ENCODE measurements at places on chromosomes 2 and 18.

GRCh38 chr2:151097128-151097527 lies 164.5 kb downstream of the RBM43 start:
- no peak for DNase-seq

GRCh38 chr18:74264303-74265020 lies 27.3 kb downstream of the CYB5A start:
- DNase-seq = no peak

DNA sequence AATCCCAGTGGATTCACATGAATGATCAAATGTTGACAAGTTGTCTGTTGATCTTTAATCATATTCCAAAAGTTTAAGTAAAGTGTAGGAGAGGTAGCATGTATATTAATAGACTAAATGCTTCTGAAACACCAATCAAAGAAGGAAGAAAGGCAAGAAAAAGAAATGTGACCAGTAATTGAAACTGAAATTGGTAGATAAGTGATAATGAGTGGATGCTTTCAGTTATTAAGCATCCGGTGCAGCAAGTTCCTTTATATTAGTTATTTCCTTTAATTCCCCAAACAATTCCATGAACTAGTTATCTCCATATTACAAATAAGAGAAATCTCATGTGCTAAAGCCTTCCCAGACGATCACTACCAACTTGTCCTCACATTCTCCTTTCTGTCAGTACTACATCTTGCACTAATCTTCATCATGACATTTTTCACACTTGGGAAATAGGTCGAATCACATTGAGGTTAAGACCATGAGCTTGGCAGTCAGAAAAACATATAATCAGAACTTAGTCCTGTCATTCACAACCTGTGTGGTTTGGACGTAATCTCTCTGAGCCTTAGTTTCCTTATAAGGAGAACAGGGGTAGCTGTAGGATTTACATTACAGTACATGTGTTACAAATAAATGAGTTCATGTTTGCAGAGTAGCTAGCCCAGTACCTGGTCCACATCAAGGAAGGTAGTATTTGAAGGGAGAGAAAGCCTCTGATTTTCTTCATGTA lies 182.1 kb downstream of the NOL4 start:
- DNase-seq = no peak

- DNase-seq = no peak
Measured at GRCh38 chr18:61602836-61603235, 269.6 kb downstream of the CDH20 start.

- peak; percentile 42 for DNase-seq
Measured at GRCh38 chr2:200741468-200742202, 70.1 kb upstream of the BZW1 start.

- no peak for DNase-seq
Measured at GRCh38 chr2:66575625-66576310, 140.8 kb downstream of the MEIS1 start.

DNA sequence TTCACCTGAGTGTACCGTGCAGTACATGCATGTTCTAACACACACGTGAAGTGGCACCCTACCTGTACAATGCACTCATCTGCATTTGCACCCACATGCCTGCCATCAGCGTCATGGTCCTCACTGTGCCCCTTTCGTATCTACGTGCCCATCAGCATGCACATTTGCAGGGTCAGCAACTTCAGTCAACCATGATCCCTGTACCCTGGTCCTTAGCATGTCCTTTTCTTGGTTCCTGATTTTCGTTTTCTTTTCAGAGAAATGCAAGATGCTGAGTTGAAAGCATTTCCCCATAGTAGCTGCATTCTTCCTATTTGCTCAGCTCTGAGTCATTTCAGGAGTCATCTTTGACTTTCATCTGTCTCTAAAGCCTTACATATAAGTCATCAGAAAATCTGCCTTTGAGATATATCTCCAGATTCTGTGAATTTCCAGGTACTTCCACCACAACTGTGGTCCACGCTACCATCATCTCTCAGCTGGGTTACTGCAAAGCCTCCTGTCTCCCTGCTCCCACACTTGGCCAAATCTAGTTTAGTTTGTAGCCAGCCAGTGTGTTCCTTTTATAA lies 14.7 kb upstream of the PUM2 start:
- DNase-seq = no peak

GRCh38 chr2:55761526-55761925 lies 67.9 kb upstream of the PNPT1 start:
- DNase-seq = no peak

DNA sequence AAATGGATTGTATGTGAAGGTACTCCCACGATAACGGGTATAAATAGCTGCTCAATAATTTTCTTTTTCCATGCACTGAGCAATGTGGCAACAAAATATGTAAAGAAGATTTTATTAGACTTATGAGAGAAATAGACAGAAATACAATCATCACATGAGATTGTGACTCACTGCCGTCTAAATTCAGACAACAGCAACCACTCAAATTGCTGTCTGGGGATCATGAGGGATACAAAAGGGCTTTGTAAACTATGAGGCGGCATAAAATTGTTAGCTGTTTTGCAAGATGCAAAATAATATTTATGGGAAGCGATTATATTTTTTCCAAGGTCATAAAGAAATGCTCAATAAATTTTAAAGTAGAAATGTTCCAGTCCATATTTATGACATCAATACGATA lies 259.1 kb upstream of the AGAP1 start:
- DNase-seq = no peak

DNA sequence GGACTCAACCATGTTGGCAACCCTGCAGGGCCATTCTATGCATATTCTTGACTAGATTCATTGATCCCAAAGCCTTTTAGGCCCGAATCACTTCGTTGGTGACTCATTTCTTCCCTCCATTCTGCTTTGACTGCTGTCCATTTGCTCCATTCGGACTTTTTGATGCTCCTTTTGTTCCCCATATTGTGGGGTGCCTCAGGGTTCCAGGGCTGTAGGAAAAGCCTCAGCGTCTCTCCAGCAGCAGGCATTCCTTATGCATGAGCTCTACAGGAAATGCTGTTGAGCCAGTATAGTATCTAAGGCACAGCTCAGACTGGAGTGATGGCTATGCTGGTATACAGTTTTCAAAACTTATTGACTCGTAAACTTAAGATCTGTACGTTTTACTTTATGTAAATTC lies 292.6 kb downstream of the PRKCE start:
- peak; percentile 47 for DNase-seq

- DNase-seq = peak; percentile 1
Measured at GRCh38 chr18:42730272-42730671, 385.2 kb downstream of the RIT2 start.

DNA sequence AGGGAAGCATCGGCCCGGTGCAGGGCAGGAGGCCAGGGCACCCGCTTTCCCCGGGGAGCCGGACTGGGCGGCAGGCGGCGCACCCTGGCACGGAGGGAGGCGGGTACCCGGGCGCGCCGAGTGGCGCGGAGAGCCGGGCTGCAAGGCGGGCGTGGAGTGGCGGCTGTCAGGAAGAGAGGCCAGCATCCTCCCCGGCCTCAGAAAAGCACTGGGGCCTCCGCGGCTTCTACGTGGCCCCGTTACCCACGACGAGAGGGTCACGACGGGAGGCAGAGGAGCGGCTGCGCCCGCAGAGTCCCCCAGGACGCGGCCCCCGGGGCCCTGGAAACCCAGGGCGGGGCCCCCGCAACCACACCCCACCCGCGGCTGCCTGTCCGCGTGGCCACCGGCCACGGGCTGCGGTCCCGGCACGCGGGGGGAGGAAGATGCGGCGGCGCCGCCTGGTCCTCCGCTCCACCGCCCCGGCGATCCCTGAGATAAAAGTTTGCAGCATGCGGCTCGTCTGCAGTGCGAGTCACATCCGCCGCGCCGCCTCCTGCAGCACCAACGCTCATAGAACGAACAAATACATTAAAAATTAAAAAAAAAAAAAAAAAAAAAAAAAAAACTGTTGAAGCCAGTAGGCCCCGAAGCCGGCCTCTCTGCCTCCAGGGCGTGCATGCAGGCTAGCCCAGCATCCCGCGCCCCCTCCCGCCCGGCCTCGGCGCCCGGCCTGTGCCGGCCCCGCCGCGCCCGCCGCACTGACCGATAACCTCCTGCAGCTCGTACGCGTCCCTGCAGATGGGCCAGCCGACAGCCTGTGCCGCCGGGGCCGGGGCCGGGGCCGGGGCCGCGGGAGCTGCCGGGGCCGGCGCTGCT lies 683 bp downstream of the STK39 start:
- DNase-seq = peak; percentile 59

DNA sequence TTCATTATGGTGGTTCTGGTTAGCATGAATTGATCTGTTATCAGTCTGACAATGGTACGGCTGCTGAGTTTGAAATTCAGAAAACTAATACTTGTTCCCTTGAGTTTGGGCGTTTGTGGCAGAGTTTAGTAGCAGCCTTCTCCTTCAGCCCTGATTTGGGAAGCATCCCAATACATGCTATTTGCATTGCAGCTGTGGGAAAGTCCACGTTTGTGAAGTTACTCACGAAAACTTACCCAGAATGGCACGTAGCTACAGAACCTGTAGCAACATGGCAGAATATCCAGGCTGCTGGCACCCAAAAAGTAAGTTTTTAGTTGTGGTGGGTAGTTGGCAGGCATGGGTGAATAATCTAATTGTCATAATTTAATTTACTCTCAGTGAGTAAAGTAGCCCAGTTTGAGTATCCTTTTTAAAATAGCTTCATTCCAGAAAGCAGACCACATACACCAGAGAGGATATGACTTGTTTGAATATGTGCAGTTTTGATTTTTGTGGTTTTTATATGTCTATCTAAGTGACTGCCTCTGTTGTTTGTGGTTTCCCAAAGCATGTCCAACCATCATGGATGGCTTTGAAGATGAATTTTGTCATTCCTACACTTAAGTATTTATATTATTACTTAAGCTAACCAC lies 12.2 kb downstream of the DGUOK start:
- no peak for DNase-seq

- no peak for DNase-seq
Measured at GRCh38 chr18:58013241-58014211, 30.5 kb upstream of the NEDD4L start.

GRCh38 chr18:70243131-70243929 lies 37.8 kb upstream of the RTTN start:
- peak; percentile 10 for DNase-seq

DNA sequence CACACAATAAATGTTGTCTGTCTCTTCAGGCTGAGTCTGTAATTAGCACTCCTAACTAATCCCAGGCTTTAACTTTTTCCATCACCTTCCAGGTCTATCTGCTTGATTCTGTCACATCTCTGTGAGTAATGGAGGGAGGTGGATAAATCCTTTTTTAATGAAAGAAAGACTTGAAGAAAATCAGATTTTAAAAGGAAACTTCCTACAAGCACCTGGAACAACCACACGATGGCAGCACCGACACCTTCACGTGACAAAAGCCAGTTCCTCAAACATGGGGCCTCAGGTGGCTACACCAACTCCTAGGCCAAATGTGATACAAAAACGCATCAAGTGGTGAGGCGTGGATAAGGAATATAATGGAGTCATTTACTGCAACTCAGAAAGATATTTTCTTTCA lies 41.8 kb downstream of the TGFBRAP1 start:
- peak; percentile 71 for DNase-seq

DNA sequence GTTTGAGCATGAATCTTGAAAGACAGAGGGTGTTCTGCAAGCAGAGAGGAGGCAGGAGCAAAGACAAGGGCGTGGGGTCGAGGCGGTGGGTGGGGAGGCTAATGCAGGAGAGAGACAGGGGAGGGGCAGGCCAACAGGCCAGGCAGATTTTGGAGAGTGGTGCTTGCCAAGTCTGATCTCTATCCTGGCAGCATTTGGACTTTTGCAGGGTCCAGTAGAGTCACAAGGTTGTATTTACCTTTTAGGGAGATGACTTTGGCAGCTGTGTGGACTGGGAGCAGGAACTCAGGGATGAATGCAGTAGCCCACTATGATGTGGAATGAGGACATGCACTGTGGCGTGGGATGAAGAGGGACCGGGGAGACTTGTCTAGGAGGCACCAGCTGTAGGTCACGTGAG lies 15.7 kb upstream of the CEP192 start:
- no peak for DNase-seq

DNA sequence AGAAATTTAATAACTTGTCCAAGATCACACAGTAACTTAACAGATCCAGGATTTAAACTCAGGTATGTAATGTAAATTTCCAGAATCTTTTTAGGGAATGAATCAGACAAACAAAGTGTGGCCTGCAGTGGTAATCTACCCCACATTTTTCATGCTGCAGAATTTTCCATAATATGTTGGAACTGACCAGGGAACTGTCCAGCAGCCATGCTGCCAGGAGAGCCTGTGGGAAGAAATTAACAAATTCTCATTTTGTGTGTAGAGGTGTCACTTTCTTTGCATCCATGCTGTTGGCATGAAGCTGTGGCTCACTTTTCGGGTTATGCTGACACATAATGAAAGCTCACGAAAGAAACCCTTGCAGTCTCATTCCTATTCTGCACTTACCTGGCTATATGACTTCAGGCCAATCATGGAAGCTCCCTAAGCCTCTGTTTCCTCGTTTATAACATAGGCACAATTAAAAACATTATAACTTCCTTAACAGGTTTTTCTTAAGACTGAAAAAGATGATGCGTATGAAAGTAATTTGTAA lies 54.7 kb downstream of the CDKL4 start:
- no peak for DNase-seq

- DNase-seq = no peak
Measured at GRCh38 chr2:120871016-120871635, 135.5 kb downstream of the GLI2 start.

- DNase-seq = no peak
Measured at GRCh38 chr2:199979832-199980628, 24.6 kb downstream of the MAIP1 start.

- DNase-seq = peak; percentile 70
Measured at GRCh38 chr2:119518401-119519056, 5.8 kb downstream of the SCTR start.

DNA sequence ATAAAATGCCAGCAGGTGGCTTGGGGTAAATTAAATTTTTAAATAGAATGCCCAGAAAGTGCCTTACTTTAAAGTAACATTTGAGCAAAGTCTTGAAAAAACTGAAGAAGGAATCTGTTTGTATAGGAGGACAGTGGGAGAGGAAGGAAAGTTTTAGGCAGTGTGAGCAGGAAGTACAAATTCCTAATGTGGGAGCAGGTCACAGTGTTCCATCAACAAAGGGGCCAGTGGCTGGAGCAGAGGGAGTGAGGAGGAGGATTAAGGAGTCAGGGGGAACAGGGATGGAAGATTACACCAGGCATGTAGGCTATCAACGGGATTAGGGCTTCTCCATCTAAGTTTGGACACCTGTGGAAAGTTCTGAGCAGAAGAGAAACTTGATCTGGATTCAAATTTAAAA lies 439.2 kb upstream of the REG3G start:
- DNase-seq = no peak
